ENCODE measurements at places on chromosomes 2 and 18. TPM values are rescaled to one million over a fixed set of nuclear protein-coding genes. Genes with fewer than 3 reads are reported as not detected.

GRCh38 chr2:57434441-57434840 lies 612.2 kb upstream of the VRK2 start:
- no peak for DNase-seq

DNA sequence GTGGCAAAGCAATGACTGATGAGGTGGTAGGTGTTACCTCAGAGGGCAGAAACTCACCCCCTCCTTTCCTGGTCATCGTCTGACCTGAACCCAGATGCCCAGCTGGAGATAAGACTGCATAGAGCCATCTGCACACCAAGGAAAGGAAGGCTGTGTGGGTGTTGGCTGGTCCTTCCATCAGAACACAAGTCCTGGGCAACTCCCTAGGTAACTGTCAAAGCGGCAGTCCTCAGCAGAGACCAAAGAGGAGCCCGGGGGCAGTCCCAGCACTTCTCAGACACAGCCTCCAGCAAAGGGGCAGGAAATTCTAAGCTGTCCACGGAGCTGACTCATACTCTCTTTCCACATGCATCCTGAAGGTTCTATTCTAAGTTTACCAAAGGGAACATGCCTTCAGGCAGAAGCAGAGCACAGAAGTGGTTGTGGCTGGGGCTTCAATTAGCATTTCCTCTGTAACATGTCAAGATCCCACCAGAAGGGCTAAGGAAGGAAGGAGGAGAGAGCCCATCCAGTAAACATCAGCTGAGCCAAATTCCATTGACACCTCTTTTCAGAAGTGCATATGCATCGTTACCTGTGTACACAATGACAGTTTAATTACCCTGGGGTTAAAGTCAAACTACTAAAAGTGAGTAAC lies 54.7 kb downstream of the SPRED2 start:
- peak; percentile 67 for DNase-seq

Gene TRIM43
- not detected for total RNA-seq

Gene NUP35
- 28.7 TPM for total RNA-seq

Gene CFAP65
- not detected for total RNA-seq

Measured in activated naive CD4-positive, alpha-beta T cell treated with anti-CD3 and anti-CD28 coated beads, Interleukin-2, amount 50 U/mL, for 72 hours (primary cell).